ENCODE measurements at places on chromosomes 1 and 21.

- no peak for DNase-seq
Observed at GRCh38 chr1:46221749-46222148, 18.6 kb downstream of the LURAP1 start.

DNA sequence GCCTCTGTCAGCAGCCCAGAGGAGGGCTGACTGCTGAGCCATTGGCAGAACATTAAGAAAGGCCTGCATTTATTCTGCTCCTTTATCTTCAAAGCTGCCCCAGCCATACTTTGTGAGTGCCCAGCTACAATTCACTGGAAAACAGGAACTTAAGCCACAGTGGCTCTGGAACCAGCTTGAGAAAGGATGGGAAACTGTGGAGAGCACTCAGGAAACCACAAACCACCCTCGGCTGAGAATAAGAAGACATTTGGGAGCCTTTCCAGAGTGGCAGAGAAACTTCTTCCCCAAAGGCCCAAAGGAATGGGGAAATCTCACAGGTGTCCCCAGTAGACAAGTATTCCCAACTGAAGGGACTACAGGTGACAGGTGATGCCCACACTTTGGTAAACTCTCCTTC is 1.8 kb downstream of the LAMB3 start:
- DNase-seq, result no peak

- DNase-seq, result no peak
Observed at GRCh38 chr1:10225573-10225972, 15.2 kb downstream of the KIF1B start.

DNA sequence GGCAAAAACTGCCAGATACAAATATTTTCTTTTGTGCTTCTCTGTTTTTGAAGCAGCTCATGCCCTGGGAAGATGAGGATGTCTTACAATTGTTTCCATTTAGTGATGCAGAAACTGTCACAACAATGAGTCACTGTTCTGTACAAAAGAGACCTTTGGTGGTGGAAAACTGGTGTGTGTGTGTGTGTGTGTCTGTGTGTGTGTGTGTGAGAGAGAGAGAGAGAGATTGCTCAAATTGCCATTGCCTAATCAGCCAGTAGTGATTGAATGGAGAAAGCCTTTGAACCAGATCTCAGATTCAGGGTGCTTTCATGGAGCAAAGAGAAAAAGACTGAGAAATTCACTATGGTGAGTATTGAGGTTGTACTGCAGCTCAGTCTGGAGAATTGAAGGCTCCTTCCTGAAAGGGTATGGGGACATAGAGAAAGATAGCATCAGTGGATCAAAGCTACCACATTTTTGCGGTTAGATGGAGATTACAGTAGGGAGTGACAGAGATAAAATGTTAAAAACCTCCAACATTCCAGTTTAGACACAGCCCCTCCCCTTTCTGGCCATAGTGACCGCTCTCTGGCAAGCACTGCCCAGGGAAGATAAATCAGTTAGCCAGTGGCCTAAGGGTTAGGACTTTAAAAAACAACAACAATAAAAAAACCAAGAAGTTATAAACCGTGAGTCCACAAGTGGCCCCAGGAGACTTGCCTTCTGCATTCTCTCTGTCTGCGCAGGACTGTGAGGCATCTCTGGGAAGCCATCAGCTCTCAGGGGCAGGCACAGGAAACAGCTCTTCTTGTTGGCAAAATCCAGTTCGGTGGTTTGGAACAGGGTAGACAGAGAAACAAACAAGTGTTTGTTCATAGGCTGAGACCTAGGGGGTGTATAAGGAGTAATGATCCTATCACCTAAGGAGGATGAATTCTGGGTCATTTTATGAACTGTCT is 406.5 kb downstream of the DUSP10 start:
- no peak for DNase-seq

GRCh38 chr1:109929588-109930251 is 19.1 kb downstream of the CSF1 start:
- DNase-seq, result no peak

GRCh38 chr21:45104560-45104959 is 30.2 kb downstream of the ADARB1 start:
- peak; percentile 40 for DNase-seq

DNA sequence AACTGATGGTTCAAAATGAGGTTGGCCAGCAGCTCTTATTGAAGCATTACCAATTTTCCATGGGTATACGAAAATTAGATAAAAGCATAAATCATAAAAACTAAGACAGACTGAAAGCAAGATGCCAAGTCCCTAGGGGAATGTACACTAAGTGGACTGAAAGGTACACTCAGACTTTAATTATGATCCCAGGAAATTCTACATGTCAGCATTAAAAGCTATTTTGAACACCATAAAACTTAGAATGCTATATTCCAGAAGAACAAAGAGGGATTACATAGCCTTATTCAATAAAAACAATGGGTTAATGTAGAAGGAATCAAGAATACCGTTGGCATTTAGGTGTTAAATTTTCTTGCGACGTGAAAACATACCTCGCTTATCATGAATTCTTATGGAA is 558.5 kb downstream of the LRRIQ3 start:
- no peak for DNase-seq

GRCh38 chr1:18849261-18849711 is 10.2 kb downstream of the TAS1R2 start:
- no peak for DNase-seq

- no peak for DNase-seq
Observed at GRCh38 chr21:35023396-35024070, 25.6 kb downstream of the RUNX1 start.

- DNase-seq, result no peak
Observed at GRCh38 chr1:222023025-222023424, 281.1 kb upstream of the DUSP10 start.

DNA sequence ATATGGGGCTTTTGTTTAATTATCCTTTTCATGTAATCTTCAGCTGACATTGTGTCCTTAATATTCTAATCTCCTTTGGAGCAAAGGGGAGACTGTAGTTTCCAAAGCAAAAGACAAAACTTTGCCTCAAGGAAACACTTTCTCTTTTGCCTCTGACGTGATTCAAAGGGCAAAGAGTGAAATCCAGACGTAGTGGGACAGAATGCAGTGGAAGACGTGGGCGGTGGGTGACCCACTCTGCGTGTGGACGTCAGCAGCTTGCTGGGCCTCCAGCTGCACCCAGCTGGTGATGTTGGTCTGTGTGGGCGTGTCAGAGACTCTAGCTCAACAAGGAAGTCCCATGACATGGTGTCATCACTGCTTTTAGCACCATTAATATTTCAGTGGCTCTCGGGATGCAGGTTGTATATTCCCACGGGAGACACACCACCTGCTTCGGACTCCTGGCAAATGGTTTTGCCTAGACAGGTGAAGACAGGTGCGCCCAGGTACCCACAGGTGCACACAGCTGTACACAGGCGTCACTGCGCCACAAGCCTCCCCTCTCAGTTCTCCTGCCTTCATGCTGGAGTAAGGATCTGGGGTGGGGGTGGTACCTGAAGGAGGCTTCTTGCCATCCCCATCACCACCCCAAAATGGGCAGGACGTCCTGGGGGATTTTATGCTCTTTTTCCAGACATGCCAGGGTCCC is 292.1 kb upstream of the VAMP3 start:
- no peak for DNase-seq

DNA sequence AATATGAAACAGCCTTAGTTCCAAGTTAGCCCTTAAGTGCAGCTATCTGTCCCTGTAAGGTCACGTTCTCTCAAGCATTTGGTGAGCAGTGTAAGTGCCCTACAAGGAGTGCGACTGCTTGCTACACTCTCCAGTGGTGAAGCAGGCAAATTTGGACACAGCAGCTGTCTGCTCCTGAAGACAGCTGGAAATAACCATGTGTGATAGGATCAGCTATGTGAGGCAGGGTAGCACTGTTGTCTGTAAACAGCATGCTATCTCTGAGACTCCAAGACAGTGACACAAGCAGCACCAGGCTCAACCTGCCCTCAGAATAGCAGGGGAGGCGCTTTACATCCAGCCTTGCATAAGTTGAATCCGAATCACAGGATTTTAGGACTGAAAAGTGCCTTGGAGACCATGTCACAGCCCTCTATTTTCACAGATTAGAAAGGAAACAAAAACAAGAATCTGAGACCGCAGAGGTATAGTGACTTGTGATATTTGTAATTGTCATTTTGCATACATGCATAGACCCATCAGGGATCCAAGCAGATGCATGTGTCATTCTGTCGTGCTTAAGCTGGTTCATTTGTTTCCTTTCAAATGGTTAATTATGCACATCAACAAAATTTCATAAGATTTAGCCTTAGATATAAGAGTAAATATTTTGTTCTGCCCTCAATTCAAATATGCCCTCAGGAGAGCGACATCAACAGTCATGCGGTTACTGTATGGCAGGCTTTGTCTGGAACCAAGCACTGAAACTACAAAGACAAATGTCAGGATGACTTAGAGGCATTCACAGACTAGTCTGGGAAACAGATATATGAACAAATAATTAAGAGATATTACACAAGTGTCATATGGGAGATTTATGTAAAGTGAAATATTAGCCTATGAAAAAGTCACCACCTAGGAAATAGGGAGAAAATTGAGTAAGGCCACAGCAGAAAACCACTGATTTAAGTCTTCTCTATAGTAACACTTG is 134.9 kb upstream of the NRIP1 start:
- no peak for DNase-seq

GRCh38 chr1:234977875-234978396 is 150.7 kb downstream of the TOMM20 start:
- DNase-seq, result no peak

GRCh38 chr1:223859058-223859457 is 13.3 kb upstream of the TP53BP2 start:
- DNase-seq, result no peak

DNA sequence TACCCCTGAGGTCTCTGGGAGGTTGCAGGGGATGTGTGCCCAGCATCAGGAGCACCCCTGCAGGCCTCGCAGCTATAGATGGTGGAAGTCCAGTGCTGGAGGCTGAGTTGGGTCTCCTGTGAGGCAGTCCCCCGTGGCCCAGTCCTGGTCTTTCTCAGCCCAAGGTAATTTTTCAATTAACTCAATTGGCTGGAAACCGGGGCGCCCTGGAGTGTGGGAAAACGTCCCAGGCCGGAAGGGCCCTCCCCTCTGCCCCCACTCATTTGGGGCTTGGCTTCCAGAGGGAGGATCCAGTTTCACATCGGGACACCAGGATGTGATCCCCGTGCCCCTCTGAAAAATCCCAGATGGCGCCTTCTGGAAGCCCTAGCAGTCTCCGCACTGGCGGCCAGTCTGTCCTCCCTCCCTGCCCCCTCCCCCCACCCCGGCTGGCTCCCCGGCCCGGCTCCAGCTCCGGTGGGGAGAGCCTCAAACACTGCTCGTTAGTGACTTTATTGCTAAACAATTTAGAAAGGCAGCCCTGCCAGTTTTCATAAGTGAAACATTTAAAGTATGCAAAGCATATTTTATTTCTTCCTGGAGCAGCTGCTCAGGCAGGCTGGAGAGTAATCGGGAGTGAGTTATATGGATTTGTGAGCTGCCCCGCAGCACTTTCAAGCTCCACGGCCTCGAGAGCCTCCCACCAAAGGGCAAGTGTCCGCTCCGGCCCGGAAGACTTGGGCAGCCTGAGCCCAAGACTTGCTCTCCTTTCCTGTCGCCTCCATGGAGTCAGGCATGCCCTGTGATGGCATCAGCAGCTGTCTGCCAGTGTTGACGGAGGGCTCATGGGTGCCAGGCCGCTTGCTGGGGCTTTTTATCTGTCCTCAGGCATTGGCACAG is 208.2 kb upstream of the TMEM51 start:
- no peak for DNase-seq

DNA sequence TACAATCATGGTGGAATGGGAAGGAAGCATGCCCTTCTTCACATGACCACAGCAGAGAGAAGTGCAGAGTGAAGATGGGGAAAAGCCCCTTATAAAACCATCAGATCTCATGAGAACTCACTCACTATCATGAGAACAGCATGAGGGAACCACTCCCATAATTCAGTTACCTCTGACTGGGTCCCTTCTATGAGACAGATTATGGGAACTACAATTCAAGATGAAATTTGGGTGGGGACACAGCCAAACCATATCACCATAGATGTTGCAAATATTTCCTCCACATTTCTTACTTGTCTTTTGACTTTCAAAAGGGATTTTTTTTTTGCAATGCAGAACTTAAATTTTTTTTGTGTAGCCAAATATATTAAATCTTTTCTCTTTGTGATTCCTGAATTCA is 14.8 kb downstream of the SH3BGR start:
- no peak for DNase-seq

DNA sequence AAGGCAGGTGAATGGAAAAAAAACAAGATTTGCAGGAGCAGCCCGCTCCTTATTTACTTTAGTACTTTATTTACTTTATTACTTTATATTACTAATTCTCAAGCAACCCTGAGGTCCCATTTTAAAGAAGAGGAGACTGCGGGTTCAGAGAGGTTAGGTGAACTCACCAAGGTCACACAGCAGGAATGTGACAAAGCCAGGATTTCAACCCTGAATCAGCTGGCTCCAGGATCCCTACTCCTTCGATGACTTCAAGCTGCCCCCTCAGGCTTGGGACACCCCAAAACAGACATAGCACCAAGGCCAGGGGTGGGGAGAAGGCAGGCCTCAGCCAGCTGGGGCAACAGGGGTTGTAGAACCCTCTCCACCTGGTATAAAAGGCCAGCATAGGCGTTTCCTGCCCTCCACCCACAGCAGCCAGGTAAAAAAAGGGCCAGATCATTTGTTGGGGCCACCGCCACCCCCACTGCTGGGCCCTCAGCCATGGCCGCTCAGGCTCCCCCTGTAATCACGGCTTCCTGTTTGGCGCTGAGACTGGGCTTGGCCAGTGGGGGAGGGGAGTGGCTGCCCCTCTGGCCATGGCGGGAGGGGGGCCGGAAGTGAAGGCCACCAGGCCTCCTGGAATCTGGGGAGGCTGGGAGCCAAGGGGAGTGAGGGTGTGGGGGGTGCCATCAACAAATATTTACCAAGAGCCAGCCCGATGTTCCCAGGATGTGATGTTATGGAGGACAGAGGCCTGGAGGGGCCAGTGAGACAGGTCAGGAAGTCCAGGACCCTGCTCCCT is 6.6 kb downstream of the SDC3 start:
- DNase-seq, result no peak

GRCh38 chr1:50350421-50350820 is 72.8 kb downstream of the DMRTA2 start:
- no peak for DNase-seq

DNA sequence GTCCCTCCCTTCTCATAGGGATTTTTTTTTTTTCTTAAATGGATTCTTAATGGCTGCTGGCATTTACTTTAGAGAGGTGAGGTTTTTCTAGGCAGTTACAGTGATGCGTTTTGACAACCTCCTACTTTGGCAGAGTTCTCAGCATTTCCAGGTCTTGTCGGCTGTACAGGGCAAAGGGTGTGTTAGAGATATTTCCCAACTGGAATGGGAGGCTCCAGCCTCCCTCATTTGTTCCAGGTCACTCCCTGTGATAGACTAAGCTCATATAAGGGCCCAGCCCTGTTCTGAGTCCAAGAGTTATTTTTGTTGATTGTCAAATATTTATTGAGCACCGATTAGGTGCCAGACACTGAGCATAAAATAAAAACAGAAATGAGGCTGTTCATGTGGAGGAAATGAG is 7.6 kb upstream of the XKR8 start:
- no peak for DNase-seq

- no peak for DNase-seq
Observed at GRCh38 chr1:199590708-199591107, 436.8 kb upstream of the NR5A2 start.

GRCh38 chr1:156463874-156464273 is 36.7 kb downstream of the MEF2D start:
- DNase-seq, result no peak

Measured in CD4-positive, alpha-beta T cell treated with Interleukin-1 beta for 1 hour (primary cell).